ENCODE measurements at places on chromosomes 5 and 9. TPM values are rescaled to one million over a fixed set of nuclear protein-coding genes. Genes with fewer than 3 reads are reported as not detected.

- DNase-seq = peak; percentile 26
Measured at GRCh38 chr9:35749515-35750255, 598 bp downstream of the RGP1 start.

DNA sequence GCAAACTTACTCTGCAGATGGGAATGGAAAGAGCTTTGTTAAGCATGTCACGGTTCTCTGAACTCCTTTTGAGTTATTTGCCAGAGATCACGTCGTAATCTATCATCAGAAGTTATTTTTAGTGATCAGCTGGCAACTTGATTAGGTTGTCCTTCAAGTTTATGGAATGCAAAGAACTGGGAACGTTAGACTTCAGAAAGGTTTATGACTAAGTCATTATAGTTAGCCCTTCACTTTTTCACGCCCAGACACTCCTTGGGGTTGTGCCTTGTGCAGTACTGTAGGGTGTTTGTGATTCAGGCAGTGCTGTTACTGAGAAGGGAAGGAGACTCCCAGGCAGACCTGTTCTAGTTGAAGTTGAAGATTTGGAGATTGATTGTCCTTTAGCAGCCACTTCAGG, 26.8 kb upstream of the PHF2 start:
- DNase-seq = no peak

- no peak for DNase-seq
Measured at GRCh38 chr5:133907075-133907474, 61.4 kb downstream of the C5orf15 start.

DNA sequence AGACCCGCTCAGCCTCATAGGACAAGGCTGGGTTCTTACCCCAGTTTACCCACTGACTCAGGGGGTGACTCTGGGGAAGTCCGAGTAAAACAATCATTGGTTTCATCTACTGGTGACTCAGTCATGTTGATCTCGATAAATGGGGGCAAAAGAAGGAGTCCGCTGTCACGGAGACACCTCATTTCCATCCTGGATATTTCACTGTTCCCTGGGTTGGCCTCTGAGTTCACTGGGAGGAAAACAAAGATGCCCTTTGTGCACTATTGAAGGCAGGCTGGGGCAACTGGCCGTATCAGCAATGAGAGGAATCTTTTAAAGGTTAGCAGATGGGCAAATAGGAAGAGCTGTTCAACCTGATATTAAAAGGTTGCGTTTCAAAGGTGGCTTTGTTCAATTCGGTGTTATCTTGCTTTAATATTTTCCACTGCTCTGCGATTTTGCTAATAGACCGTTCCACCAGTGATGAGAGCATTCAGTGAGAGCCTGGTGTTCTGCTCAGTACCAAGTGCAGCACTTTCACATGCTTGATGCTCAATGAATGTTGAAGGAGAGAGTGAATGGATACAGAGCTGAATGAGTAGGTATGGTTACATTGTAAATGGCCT, 110.2 kb upstream of the EGFLAM start:
- no peak for DNase-seq

GRCh38 chr9:114400219-114400618, 12.4 kb upstream of the AKNA start:
- no peak for DNase-seq

Gene IFNA21
- total RNA-seq = not detected

Gene EIF4E1B
- not detected for total RNA-seq

Data from activated T-cell treated with anti-CD3 and anti-CD28 coated beads, Interleukin-2, amount 50 U/mL, for 4 hours (primary cell).